ENCODE measurements at places on chromosomes 2 and 18. TPM values are rescaled to one million over a fixed set of nuclear protein-coding genes. Genes with fewer than 3 reads are reported as not detected.

Gene CNTNAP5
- total RNA-seq, result not detected

Gene VSNL1
- 5.3 TPM for total RNA-seq

Gene ACMSD
- not detected for total RNA-seq

Gene EEF1B2
- total RNA-seq, result 849 TPM

Gene POLR1B
- 32.4 TPM for total RNA-seq

Gene ARHGAP25
- 19.6 TPM for total RNA-seq

Gene POU3F3
- total RNA-seq, result not detected

Gene LRATD1
- 8.0 TPM for total RNA-seq

Gene TRIM54
- total RNA-seq, result not detected

DNA sequence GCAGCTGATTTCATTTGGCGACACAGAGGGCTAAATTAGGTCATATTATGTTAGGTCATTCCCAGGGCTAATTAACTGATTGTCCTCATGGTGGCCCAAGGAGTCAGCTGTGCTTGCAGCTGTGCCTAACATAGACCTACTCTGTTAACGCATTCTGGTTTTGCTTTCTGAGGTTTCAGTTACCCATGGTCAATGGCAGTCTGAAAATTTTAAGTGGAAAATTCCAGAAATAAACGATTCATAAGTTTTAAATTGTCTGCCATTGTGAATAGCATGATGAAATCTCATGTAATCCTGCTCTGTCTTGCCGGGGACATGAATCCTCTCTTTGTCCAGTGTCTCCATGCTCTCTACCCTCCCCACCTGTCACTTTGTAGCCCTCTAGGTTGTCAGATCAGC, 168.7 kb downstream of the KCNS3 start:
- no peak for DNase-seq

- DNase-seq, result no peak
These were observed 116.3 kb upstream of the CDCA7 start for GRCh38 chr2:173238385-173238784.

DNA sequence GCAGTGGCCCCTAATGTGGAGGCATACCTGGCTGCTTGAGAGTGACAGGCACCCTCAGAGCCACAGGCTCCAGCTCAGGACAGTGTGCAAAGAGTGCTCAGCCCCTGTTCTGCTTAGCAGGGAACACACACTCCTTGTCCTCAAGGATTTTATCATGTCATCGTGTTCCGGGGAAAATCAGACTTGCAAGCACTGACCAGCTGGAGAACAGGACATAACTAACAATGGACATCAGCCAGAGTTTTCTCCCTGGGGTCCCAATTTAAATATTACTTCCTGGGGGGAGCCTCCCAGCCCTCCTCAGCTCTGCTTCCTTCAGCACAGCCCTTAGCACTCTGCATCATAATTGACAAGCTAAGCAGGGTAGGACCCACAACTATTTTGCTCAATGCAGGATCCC, 175.4 kb upstream of the ACAA2 start:
- DNase-seq, result no peak

GRCh38 chr2:221533299-221533698, 38.8 kb downstream of the EPHA4 start:
- no peak for DNase-seq

GRCh38 chr18:63889626-63890025, 2.1 kb downstream of the SERPINB2 start:
- no peak for DNase-seq

GRCh38 chr2:122319539-122320132, 564.2 kb downstream of the TSN start:
- DNase-seq, result no peak

- no peak for DNase-seq
These were observed 67.2 kb upstream of the HDAC4 start for GRCh38 chr2:239467956-239468490.

DNA sequence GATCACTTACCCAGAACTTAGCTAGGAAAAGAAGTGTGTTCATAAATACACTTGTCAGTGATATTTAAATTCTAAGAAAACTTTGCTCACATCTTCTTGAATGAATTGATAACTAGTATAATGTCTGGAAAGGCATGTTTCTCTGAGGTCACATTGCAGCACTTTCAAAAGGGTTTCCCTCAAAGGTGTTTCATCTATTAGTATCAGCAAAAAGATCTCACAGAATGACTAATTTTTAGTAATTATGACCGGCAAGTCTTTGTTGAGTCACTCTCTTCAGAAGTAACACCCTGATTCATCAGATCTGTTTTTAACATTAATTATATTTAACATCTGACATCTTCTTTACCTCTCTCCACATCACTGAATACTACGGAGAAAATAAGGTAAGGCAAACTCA, 222.3 kb downstream of the IKZF2 start:
- DNase-seq, result no peak

DNA sequence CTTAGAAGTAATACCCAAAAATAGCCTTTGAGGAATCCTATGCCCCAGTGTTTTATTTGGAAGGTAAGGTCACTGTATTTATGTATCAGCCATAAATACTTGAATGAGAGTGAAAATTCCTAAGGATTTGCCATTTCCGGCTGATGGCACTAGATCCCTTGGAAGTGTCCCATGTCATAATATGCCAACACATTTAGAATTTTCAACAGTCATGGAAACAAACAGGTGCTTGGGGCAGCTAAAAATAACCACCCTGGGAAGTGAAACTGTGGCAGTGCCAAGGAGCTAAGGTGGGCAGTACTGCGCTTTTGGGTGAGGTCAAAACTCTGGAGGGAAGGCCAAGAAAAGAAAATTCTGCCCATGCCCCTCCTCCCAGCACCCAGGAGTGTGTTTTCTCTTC, 80.2 kb downstream of the TCF7L1 start:
- DNase-seq, result no peak

- no peak for DNase-seq
These were observed 113.7 kb downstream of the NAB1 start for GRCh38 chr2:190762566-190762965.

GRCh38 chr2:145068509-145068908, 548.6 kb upstream of the ZEB2 start:
- no peak for DNase-seq

GRCh38 chr2:232658217-232658785, 24.9 kb downstream of the EFHD1 start:
- no peak for DNase-seq

DNA sequence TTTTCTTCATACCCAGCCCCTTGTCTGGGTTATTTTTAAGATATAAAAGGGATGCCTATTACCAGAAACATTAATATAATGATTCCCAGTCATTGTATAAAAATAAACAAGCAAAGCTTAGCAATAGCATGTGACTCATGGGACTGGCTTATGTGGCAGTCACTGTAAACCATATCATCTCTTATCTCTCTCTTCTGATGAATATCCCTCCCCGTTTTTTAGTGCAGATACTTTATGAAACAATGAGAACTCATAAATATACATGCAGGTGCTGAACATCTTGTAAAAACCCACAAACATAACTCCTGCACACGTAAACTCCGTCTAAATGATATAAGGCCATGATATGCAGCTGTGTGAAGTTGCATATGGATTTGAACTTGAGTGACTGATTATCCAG, 154.9 kb downstream of the MGAT5 start:
- DNase-seq, result no peak

Data from foreskin keratinocyte (primary cell).